ENCODE measurements at places on chromosomes 7 and 10. TPM values are rescaled to one million over a fixed set of nuclear protein-coding genes. Genes with fewer than 3 reads are reported as not detected.

CHAT gene
- not detected for total RNA-seq

DPP6 gene
- not detected for total RNA-seq

LBX1 gene
- not detected for total RNA-seq

SPDYE8 gene
- total RNA-seq: not detected

PHYHIPL gene
- not detected for total RNA-seq

COG5 gene
- 42.6 TPM for total RNA-seq

SUFU gene
- 3.7 TPM for total RNA-seq

SPDYE2B gene
- total RNA-seq: not detected

GDF10 gene
- total RNA-seq: not detected

LIPK gene
- not detected for total RNA-seq

FLNC gene
- 107 TPM for total RNA-seq

MKX gene
- total RNA-seq: 23.7 TPM

NPTX2 gene
- total RNA-seq: 9.6 TPM

TACC2 gene
- 7.0 TPM for total RNA-seq

RTKN2 gene
- 0.61 TPM for total RNA-seq

RSPH10B2 gene
- under 0.01 TPM for total RNA-seq

LLCFC1 gene
- total RNA-seq: not detected

SLC4A2 gene
- 82.3 TPM for total RNA-seq

TAS2R5 gene
- total RNA-seq: 0.24 TPM

C10orf62 gene
- not detected for total RNA-seq

ZNF804B gene
- not detected for total RNA-seq
